ENCODE measurements at places on chromosomes 6 and 20.

GRCh38 chr6:18276610-18277236 is 12.4 kb upstream of the DEK start:
- no peak for DNase-seq

DNA sequence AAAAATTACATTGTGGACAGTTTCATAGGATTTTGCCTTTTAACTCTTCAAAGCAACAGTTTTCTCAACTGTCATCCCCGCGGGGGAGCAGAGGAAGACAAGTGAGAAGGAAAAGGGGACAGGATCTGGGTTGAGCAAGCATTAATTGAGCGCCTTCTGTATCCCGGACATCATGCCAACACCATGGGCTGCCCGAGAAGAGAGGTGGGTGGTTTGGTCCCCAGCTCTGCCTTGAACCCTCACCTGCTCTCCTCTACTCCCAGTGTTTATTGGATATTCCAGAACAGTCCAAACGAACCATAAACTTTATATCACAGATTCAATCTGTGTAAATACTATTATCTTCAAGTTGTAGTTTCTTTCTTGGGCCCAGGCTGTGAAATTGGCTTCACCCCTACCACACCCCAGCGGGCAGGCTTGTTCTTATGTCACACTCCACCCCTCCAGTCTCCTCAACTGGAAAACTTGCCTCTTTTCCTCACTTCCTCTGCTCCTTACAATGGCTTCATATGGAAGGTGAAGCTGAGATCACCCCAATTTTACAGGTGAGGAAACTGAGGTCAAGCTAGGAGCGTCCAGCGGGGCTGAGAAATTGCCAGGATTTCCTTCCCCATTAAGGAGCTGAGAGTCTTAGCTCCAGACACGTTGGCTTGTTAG is 6.0 kb downstream of the PCK1 start:
- no peak for DNase-seq

GRCh38 chr6:95548188-95548786 is 29.0 kb upstream of the MANEA start:
- DNase-seq, result no peak

- no peak for DNase-seq
Measured at GRCh38 chr6:87826424-87826823, 124.4 kb upstream of the AKIRIN2 start.

GRCh38 chr6:79005024-79005423 is 73.0 kb downstream of the PHIP start:
- DNase-seq, result no peak

- DNase-seq, result no peak
Measured at GRCh38 chr6:131947986-131948661, 3.0 kb downstream of the CCN2 start.

GRCh38 chr20:25483431-25484132 is 76.1 kb downstream of the GINS1 start:
- DNase-seq, result no peak

DNA sequence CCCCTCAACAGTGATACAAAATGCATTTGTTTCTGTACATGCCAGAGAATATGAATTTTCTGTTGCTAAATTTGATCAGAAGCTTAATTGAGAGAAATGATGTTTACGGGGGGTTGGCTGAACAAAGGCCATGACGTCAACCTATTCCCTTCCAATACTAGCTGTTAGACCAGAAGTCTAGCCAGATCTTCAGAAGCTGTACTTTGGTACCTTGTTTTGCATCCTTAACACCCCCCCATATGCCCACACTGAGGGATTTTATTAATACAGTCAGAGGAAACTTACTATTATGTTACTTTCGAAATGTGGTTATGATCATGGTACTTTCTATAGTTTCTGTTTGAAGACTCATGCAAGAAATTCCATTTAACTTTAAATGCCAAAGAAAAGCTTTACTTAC is 3.1 kb downstream of the NCOA7 start:
- DNase-seq, result no peak

DNA sequence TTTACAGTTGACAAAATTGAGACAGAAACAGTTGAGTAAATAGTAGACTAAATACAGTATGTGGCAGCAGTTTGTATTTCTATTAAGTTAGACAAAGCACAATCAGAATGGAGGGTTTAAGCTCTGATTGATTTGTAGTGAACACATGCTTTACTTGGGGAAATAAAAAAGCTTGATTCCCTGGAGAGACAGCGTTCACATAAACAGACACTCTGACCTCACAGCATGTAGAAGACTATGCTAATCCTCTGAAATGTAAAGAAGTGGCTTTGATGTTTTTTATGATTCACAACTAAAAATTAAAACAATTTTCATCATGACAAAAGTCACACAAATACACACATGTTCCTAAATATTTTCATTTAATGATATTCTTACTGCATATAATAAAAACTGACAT is 126.9 kb upstream of the FAM83B start:
- no peak for DNase-seq

DNA sequence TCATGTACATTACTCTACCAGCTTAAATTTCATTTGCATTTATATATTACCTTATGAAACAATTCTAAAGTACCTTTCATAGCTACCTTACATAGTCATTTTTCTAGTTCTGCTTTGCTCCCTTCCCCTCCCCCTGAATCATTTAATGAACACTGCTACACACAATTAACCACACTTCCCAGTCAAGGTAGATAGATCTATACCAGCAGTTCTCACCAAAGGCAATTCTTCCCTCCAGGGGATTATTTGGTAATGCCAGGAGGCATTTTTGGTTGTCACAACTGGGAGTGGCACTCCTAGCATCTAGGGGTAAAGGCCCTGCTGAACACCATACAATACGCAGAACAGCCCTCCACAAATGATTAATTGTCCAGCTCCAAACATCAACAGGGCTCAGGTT is 143.9 kb upstream of the SHLD1 start:
- DNase-seq, result no peak

DNA sequence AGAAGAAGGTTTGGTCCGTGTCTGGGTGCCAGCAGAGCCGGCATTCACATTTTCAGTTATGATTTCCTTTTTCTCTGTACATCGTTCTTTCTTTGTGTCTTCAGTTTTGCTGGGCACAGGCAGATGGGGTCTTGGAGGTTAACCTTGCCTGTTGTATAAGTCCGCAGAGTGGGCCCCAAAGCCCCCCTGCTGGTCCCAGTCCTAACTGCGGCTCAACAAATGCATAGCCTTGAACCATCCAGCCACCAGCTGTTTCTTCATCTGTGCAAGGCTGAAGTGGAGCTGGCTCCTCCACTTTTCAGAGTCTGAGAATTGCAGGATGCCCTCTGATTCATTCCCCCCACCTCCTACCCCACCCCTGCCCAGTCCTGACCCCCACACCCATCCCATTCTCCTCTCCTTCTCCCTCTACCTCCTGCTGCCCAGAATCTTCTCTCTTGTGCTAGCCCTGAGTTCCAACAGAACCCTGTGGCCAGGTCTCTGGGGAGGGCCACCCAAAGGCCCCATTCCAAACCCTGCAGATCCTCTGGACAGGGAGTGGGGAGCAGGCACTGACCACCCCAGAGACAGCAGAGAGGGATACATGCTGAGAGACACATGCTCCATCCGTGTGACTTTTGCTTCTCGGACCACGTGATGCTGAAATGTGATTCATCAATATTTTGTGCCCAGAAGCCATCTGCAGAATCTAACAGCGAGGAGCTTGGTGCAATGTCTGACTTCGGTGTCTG is 386.5 kb upstream of the SULF2 start:
- DNase-seq, result no peak

- no peak for DNase-seq
Measured at GRCh38 chr6:122622479-122622878, 12.3 kb downstream of the PKIB start.

DNA sequence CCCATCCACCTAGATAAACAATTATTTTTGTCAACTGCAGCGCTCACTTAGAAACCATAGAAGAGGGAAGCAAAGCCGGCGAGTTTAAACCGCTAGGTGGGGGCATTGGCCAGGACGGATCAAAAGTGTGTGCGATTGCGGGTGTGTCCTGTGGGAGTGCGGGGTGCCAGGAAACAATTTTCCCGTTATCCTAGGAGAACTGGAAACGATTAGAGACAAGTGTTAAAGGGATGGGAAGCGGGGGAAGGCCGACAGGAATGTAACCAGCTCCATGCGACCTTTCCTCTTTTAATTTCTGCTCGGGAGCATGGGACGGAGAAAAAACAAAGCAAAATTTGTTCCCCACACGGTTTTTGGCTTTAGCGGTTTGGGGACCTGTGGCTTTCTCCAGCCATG is 2.8 kb upstream of the HTR1B start:
- no peak for DNase-seq

- DNase-seq, result no peak
Measured at GRCh38 chr6:112113918-112114317, 26.5 kb downstream of the FAM229B start.

GRCh38 chr6:53796791-53797190 is 2.0 kb downstream of the LRRC1 start:
- DNase-seq, result no peak

DNA sequence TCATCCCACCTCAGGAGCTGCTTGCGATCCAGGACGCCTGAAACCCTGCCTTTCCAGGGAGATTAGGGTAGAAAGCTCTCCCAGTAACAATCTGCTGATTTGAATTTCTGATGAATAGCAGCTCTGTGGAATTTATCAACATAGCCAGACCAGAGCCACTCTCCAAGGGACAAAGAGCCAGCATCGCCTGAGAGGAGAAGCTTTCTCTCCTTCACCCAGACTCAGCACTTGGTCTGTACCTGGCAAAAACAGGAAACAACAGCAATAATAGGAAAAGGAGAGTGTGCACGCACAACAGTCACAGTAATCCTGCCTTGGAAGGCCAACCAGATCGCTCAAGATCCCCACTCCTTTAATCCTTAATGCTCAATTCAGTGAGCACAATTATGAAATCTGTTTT is 22.3 kb upstream of the ROS1 start:
- DNase-seq, result no peak

DNA sequence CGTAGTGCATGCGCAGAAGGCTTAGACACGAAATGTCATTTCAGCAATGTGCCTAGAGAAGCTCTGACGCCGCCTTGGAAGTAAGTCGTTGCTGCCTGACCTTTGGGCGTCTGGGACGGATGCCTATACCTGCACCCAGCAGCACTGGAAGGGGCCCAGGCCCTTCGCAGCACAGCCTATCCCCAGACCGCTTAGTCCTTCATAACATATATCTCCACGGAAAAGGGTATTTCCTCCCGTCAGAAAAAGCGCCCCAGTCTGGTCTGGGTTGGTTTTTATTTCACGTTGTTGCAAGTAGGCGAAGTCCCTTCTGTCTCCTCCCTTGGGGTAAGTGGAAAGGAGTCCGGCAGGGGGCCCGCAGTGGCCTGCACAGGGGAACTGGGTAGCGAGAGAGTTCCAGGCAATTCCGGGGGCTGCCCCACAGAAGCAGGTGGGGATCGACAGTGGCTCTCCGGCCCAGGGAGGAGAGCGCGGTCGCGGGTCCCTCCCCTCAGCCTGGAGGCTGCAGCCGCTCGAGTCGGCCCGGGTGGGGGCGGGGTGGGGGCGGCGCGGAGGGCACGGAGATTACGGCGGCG is 559 bp upstream of the EYA4 start:
- no peak for DNase-seq

GRCh38 chr6:2021713-2022125 is 223.7 kb downstream of the GMDS start:
- DNase-seq, result no peak
